ENCODE measurements at places on chromosomes 16 and 17.

DNA sequence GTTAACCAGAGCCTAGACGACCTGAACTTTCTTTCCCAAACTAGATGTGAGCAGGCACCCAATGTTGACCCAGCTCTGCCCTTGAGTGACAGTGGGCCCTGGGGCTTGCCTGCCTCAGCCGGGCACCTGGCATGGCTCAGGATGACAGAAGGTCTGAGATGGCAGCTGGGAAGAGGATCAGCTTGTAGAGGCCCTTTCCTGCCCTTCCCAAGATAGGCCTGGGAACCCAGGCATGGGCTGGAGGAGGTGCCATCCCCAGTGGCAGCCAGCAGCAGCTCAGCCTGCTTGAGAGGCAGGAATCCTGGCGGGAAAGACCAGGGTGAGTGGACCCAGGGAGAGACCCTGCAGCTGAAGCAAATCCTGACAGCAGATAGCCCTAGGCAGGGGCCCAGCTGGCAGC lies 59.1 kb downstream of the PIPOX start:
- DNase-seq: no peak

DNA sequence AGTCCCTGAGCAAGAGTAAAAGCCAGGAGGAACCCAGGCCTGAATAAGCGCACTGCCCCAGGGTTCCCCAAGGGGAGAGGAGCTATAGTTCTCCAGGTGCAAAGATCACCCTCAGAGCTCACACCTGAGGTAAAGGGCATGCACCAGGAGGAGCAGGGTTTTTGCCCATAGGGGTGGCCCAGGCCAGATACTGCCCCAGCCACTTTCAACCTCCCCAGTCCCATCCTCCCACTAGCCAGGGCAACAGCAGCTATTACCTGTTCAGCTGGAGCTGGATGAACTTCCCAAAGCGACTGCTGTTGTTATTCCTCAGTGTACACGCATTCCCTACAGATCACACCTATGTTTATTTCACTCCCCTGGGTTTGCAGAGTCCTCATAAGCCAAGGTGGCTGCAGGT lies 19.8 kb downstream of the MYO19 start:
- DNase-seq: no peak

- no peak for DNase-seq
These were observed 9.2 kb upstream of the NF1 start for GRCh38 chr17:31085563-31085962.

- DNase-seq: no peak
These were observed 2.4 kb downstream of the EVI2A start for GRCh38 chr17:31318851-31319661.

DNA sequence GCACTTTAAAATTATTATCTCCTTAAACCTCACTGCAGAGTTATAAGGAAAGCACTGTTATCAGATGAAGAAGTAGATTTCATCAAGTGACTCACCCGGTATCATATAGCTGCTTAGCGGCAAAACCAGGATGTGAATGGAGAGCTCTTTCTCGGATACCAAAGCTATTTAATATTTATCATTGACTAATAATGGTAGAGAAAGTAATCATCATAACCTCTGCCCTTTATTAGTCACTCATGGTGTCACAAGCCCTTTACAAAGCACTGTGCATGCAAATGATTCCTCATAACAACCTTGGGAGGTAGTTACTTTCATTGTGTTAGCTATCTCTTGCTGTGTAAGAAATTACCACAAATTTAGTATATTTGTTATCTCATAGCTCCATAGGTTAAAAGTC lies 592.9 kb downstream of the MAF start:
- no peak for DNase-seq

DNA sequence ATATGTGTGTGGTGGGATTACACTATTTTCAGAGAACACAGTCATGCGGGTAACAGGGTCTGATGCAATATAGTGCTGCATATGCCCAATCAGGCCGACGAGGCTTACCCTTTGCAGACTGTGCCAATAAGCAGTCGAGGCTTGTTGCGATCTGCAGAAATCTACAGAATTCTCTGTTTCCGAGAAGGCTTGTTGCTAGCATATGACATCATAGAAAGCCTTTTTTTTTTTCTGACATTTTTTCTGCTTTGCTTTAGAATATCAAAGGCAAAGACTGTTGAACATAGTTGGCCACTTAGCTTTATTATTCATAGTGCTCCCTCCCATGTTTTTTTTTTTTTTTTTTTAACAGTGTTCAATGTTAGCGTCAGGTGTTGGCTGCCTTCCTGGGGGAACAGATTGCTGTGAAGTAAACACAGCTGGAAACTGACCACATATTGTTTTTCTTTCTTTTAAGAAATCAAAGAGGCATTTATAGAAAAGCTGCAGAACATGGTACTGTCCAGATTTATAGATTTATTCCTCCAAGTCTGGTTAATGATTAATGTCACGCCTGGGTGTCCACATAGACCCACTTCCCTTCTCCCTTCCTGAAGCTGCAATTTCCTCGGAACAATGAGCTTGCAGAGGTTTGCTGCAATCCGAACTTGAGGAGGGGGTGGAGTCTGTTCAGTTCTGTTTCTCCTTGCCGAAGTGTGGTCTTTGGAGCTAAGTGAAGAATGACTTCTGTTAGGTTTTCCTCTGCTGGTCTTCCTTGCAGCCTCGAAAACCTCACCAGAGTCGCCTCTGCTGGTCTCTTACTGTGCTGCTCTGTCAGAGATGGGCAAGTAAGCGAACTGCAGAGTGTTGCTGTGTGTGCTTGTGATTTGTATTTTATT lies 87.3 kb downstream of the MAP2K6 start:
- peak; percentile 14 for DNase-seq

GRCh38 chr17:31758646-31759045 lies 100.4 kb downstream of the COPRS start:
- no peak for DNase-seq

- DNase-seq: no peak
These were observed 211.2 kb downstream of the PARN start for GRCh38 chr16:14418795-14419225.

DNA sequence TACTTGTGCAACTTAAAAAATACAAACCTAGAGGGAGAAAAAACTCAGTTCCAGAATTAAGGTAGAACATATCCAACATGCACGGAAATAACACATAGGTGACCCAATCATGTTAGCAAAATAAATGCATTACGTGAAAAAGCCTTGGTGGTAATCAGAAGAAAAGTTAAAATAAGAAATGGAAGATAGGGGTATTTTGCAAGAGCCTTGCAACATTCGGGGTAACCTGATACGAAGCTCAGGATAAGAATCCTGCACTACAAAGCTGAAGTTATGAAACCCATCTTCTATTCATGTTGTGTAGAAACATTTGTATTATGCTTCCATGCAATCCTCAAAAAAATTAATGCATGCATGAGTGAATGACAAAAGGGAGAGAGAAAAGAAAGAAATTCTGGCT lies 33.1 kb downstream of the CHCT1 start:
- DNase-seq: no peak

DNA sequence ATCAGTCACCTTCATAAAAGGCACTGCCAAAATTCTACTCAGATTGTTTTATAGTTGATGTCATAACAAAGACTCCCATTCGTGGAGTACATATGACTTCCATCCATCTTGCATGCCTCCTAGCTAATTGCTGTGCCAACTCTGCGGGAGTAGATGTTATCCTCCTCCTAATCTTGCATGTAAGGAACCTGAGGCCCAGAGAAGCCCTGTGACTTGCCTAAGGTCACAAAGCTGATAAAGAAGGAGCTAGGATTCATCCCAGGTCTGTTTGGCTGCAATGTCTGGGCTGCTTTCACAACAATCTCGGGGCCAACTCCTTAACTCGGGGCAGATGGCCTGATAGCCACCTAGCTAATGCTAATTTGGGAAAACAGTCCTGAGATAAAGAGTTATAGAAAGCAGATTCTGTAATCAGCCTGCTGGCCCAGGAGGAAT lies 87.3 kb downstream of the YPEL2 start:
- no peak for DNase-seq

DNA sequence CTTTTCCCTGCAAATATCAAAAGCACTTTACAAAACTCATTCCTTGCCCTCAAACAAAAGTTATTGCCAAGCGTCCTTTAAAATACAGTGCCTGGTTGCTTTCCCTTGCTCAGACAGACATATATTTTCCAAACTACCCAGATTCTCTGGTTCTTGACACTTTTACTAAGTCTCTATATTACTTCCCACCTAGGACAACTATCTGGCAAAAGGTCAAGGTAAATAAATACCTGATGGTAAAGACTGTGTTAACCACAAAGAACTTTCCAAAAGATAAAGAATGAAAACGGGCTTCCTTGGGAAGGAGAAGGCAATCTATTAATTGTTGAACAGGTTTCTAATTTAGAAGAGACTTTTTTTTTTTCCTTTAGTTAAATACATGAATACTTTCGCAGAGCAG lies 1.9 kb downstream of the HS3ST3A1 start:
- no peak for DNase-seq

DNA sequence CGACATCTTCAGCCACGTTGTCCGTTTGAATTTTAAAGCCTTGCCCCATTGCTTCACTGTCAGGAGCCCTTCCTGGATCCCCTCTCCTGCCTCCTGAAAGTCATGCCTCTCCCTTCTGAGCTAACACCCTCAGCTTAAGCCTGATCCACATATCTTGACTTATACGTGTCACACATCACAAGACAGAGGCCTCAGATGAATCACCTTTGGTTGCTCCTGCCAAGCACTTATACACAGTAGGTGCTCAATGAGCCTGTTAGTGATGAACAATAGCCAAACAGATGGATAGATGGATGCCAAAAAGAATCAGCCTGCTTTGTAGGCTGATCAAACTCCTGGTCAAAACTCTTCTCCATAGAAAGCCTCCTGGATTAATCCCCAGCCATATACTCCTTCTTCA lies 31.8 kb downstream of the PITPNM3 start:
- no peak for DNase-seq

- no peak for DNase-seq
These were observed 84.2 kb downstream of the KCNJ12 start for GRCh38 chr17:21460358-21460757.

DNA sequence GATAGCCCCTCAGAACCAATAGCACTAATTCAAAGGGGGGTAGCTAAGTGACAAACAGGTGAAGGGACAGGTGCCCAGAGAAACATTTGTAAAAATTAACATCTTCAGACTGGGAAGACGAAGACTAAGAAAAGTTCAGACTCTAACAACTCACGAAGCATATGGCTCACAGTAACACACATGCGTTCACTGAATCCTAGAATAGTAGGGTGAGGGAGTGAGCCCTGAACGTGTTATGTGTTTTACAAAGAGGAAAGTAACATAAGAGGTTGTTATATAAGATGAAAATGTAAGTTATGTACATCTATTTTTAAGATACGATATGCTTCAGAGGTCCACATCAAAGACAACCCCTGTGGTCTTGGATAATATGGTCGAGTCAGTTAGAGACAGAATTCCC lies 15.2 kb downstream of the GSG1L2 start:
- no peak for DNase-seq

GRCh38 chr16:84686707-84687298 lies 13.0 kb upstream of the USP10 start:
- no peak for DNase-seq

DNA sequence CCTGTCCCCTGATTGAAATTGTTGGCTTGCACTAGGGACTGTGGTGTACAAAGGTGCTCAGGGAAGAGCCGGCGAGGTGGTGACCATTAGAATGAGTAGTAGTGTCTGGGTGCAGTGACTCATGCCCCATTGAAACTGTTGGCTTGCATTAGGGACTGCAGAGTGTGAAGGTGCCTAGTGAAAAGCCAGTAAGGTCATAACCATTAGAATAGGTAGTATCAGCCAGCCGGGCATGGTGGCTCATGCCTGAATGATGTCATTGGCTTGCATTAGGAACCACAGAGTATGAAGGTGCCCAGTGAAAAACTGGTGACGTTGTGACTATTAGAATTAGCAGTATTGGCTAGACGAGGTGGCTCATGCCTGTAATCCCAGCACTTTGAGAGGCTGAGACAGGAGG lies 78.9 kb downstream of the ABCC6 start:
- DNase-seq: no peak

DNA sequence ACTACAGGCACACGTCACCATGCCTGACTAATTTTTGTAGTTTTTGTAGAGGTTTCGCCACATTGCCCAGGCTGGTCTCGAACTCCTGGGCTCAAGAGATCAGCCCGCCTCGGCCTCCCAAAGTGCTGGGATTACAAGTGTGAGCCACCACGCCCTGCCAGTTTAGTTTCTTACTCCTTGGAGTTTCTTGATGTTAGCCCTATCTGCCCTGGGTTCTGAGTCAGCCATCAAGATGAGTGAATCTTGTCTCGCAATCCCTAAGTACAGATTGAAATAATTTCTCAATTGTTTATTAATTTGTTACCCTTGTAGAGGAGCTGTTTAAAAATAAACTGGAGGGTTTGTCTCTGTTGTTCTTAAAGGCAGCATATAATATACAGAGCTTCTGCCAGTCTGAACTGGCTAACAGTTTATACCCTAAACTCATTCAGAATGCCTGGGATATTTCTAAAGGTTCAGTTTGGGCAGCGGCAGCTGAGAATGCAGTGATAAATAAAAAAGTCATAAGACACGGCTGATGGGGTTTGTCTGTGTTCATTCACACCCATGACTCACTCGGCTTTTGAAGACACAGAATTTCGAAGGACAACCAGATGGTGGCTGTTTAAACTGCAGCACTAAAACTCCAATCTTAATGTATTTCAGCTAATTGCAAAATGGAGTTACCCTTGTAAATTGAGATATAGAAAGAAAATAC lies 39.6 kb downstream of the GPRC5B start:
- DNase-seq: no peak
